ENCODE measurements at places on chromosomes 16 and 17. TPM values are rescaled to one million over a fixed set of nuclear protein-coding genes. Genes with fewer than 3 reads are reported as not detected.

DNA sequence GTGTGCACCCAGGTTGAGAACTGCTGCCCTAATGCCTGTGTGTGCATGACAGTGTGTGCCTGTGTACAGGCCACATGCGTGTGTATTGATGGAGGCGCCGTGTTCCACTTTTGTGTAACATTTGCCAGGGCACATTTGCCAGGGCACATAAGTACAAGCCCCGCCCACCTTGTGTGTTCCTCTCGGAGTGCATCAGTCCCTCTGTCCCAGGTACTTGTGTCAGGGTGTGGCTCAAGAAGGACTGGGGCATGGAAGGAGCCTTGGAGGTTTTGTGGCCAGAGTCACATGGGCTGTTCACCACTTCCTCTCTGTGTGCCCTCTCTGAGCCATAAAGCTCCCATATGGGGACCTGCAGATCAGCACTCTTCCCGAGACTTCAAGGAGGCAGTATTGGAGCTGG is 73.9 kb downstream of the MRM1 start:
- H3K27me3 ChIP-seq: no peaks in the 10 kb centered on the region
- no peaks in the 10 kb centered on the region for H3K36me3 ChIP-seq
- H3K4me1 ChIP-seq: no peaks in the 10 kb centered on the region
- H3K27ac ChIP-seq: no peak overlapping the region
- DNase-seq: no peak
- H3K4me3 ChIP-seq: no peak overlapping the region

GRCh38 chr17:71380535-71380934 is 740.3 kb upstream of the SOX9 start:
- no peak overlapping the region for H3K27ac ChIP-seq
- H3K36me3 ChIP-seq: no peaks in the 10 kb centered on the region
- no peak for DNase-seq
- no peaks in the 10 kb centered on the region for H3K4me1 ChIP-seq
- no peak overlapping the region for H3K4me3 ChIP-seq
- H3K27me3 ChIP-seq: no peaks in the 10 kb centered on the region

DNA sequence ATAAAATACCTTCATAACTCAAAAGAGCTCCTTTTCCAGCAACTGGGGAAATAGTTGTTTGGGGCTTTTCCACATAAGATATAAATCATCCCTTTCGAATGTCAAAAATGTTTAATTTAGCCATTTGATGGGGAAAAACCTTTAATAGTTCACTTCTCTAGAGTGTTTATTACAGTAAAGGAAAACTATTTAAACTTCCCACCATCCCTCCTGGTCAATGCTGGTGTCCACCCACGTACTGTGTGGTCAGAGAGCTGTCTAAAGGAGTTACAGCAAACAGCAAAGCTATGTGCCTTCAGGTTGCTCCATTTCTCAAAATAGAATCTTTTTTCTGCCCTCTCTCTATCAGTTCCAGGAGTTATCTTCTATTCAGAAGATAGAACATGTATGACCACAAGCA is 33.5 kb downstream of the KANSL1 start:
- no peaks in the 10 kb centered on the region for H3K36me3 ChIP-seq
- H3K4me3 ChIP-seq: no peak overlapping the region
- DNase-seq: no peak
- H3K27ac ChIP-seq: no peak overlapping the region

GRCh38 chr17:51907041-51907440 is 251.5 kb downstream of the CA10 start:
- no peak overlapping the region for H3K4me3 ChIP-seq
- no peak for DNase-seq

Gene MT4
- total RNA-seq: not detected

Gene TLCD2
- 12.7 TPM for total RNA-seq

Gene TBC1D3E
- not detected for total RNA-seq

DNA sequence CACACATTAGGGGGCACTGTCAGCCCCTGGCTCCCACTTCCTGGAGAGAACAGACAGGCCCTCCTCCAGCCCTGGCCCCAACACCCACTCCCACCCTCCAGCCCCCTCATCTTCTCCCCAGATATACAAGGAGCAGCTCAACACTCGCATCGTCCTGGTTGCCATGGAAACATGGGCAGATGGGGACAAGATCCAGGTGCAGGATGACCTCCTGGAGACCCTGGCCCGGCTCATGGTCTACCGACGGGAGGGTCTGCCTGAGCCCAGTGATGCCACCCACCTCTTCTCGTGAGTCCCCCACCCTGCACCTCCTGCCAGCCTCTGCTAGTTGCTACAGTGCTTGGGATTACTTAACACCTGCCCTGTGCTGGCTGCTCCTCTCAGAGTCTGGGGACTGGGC is 14.4 kb downstream of the ADAM11 start:
- no peak overlapping the region for H3K27ac ChIP-seq
- no peak overlapping the region for H3K4me3 ChIP-seq
- peaks cover 14% of the 10 kb centered on the region for H3K27me3 ChIP-seq
- H3K4me1 ChIP-seq: peaks cover 6% of the 10 kb centered on the region
- DNase-seq: no peak

Gene CLDN9
- total RNA-seq: 0.75 TPM

DNA sequence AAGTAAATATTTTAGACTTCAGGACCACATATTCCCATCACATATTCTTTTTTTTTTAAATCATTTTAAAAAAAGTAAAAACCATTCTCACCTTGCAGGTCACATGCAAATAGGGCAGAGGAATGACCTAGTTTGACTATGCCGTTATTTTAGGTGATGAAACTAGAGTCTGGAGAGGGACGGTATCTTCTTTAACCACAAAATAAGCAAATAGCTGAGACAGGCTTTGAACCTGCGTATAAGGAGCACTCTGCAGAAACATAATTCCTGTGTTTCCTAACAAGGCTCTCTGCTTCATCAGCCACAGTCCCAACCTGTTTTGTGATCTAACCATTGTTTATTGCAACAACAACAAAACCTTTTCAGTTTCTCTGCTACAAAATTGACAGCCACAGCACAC is 121.5 kb downstream of the PCTP start:
- no peaks in the 10 kb centered on the region for H3K4me1 ChIP-seq
- no peak overlapping the region for H3K27ac ChIP-seq
- no peaks in the 10 kb centered on the region for H3K27me3 ChIP-seq
- H3K36me3 ChIP-seq: no peaks in the 10 kb centered on the region
- H3K4me3 ChIP-seq: no peak overlapping the region

DNA sequence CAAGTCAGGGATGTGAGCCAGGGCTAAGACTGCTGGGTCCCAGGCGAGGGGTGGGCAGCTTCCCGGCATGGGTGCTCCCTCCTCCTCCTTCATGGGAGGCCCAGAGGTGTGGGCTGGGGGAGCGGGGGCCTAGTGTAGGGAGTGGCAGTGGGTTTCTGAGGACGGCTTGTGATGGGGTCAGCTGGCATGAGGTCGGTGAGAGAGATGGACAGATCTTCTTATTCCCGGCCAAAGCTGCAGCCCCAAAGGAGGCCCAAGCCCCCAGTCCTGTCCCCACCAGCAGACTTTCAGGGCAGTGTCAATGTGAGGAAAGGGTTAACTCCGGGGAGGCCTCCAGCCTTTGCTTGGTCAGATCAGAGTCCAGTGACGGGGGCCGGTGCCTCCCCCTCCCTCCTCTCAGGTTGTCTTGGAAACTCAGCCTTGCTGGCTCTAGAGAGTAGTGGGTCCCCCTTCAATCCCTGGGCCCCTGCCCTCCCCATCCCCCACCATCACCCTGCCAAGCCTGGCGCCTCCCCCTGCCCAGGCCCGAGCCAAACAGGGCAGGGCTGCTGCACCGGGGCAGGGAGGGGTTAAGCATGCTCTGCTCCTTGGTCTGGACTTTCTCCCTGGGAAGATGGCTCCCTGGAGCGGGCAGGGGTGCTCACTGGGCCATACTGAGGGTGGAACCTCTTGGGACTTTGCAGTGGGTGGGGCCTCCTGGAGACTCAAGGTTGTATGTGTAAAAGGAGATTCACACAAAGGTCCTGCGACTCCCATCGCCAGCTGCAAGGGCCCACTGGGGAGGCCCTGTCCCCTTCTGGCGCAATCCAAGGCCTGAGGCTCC is 12.4 kb downstream of the NAT9 start:
- H3K27me3 ChIP-seq: no peaks in the 10 kb centered on the region
- peaks cover 4% of the 10 kb centered on the region for H3K36me3 ChIP-seq
- peaks cover 24% of the 10 kb centered on the region for H3K4me1 ChIP-seq
- H3K27ac ChIP-seq: no peak overlapping the region
- no peak for DNase-seq

DNA sequence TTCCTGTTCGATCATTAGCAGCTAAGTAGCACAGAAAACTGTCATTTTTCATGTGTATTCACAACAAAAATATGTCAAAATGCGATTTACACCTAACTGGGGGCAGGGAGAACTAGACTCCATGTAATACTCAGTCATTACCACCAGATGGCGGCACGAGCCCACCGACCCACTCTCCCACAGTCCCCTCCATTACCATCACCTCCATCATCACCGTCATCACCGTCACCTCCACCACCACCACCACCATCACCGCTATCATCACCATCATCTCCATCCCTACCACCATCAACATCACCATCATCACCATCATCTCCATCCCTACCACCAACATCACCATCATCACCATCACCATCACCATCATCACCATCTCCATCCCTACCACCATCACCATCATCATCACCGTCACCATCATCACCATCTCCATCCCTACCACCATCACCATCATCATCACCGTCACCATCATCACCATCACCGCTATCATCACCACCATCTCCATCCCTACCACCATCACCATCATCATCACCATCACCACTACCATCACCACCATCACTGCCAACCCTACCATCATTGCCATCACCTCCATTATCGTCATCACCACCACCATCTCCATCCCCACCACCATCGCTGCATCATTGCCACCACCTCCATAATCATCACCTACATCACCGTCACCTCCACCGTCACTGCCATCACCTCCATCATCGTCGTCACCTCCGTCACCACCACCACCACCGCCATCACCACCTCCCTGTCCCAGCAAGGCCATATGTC is 14.4 kb downstream of the NDUFAF8 start:
- peaks cover 14% of the 10 kb centered on the region for H3K4me1 ChIP-seq
- peaks cover 44% of the 10 kb centered on the region for H3K36me3 ChIP-seq
- H3K27me3 ChIP-seq: no peaks in the 10 kb centered on the region

- H3K4me1 ChIP-seq: peaks cover 21% of the 10 kb centered on the region
- peak overlapping the region; percentile 81 for H3K4me3 ChIP-seq
- no peak overlapping the region for H3K27ac ChIP-seq
- H3K27me3 ChIP-seq: no peaks in the 10 kb centered on the region
- no peak for DNase-seq
- peaks cover 5% of the 10 kb centered on the region for H3K36me3 ChIP-seq
Measured at GRCh38 chr16:11253009-11253994, 2.7 kb downstream of the SOCS1 start.

Gene MFSD6L
- 0.41 TPM for total RNA-seq

- no peak overlapping the region for H3K4me3 ChIP-seq
- peaks cover 24% of the 10 kb centered on the region for H3K27me3 ChIP-seq
- no peaks in the 10 kb centered on the region for H3K4me1 ChIP-seq
- H3K27ac ChIP-seq: no peak overlapping the region
- H3K36me3 ChIP-seq: no peaks in the 10 kb centered on the region
Measured at GRCh38 chr17:12659500-12659899, 6.2 kb upstream of the MYOCD start.

DNA sequence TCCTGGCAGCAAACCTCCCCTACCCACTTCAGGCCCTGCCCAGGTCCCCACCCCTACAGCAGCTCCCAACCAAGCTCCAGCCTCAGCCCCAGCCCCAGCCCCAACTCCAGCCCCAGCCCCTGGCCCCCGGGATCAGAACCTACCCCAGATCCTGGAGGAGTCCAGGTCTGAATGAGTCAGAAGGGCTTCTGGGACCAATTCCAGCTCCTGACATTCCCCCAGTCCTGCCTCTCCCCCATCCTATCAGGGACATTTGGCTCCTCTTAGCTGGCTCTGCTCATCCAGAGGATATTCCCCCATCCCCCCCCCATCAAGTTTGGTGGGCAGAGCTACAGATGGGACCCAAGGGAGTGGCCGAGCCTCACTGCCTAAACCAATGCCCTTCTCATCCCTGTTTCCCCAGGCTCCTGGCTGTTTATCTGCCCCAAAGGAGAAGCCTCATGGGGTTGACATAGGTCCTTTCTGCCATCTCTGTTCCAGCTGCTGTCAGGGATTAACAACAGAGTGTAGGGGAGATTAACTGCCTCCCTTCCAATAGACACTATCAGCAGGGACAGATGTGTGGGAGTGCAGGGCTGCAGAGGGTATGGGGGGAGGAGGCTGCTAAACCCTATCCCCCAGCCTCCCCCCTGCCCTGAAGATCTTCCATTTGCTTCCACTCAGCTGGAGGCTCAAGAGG is 16.5 kb downstream of the CNTNAP1 start:
- no peak overlapping the region for H3K27ac ChIP-seq
- H3K4me3 ChIP-seq: no peak overlapping the region
- peak; percentile 57 for DNase-seq
- H3K36me3 ChIP-seq: peaks cover 77% of the 10 kb centered on the region

- H3K27ac ChIP-seq: no peak overlapping the region
- peaks cover 8% of the 10 kb centered on the region for H3K4me1 ChIP-seq
- no peak overlapping the region for H3K4me3 ChIP-seq
- H3K36me3 ChIP-seq: no peaks in the 10 kb centered on the region
- H3K27me3 ChIP-seq: no peaks in the 10 kb centered on the region
- DNase-seq: no peak
Measured at GRCh38 chr17:43406676-43407645, 8.2 kb downstream of the ARL4D start.

DNA sequence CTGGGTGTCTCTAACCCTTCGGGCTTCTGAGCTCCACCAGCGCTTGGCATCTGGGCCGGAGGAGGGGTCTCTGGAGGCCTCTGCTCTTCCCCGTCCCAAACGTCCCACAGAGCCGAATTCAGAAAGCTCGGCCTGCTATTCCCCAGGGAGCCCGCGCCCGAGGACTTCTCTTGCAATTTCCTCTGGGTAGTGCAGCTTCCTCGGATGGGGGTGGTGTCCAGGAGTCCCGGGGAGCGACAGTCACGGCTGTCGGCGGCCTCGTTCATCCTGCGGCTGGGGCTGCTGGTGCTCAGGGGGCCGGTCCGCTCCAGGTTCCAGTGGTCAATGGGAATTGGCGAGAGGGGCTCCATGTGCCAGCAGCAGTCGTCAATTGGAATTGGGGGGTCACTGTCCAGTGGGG is 11.8 kb upstream of the NLRC3 start:
- no peak overlapping the region for H3K27ac ChIP-seq
- H3K27me3 ChIP-seq: no peaks in the 10 kb centered on the region
- H3K4me3 ChIP-seq: no peak overlapping the region

- H3K36me3 ChIP-seq: no peaks in the 10 kb centered on the region
- no peak for DNase-seq
- H3K27ac ChIP-seq: peak overlapping the region; percentile 36
- H3K4me3 ChIP-seq: no peak overlapping the region
- peaks cover 48% of the 10 kb centered on the region for H3K4me1 ChIP-seq
Measured at GRCh38 chr17:38425744-38426143, 2.5 kb upstream of the ARHGAP23 start.

GRCh38 chr16:59108374-59108773 is 374.3 kb upstream of the GOT2 start:
- DNase-seq: no peak
- H3K4me3 ChIP-seq: no peak overlapping the region
- no peaks in the 10 kb centered on the region for H3K4me1 ChIP-seq
- H3K36me3 ChIP-seq: no peaks in the 10 kb centered on the region
- no peaks in the 10 kb centered on the region for H3K27me3 ChIP-seq

Gene STAT5B
- 71.0 TPM for total RNA-seq

Gene KRT33A
- total RNA-seq: not detected

Gene KRT9
- not detected for total RNA-seq

Measured in upper lobe of right lung (tissue), 1 donor.